ENCODE measurements at places on chromosomes 6 and 20.

DNA sequence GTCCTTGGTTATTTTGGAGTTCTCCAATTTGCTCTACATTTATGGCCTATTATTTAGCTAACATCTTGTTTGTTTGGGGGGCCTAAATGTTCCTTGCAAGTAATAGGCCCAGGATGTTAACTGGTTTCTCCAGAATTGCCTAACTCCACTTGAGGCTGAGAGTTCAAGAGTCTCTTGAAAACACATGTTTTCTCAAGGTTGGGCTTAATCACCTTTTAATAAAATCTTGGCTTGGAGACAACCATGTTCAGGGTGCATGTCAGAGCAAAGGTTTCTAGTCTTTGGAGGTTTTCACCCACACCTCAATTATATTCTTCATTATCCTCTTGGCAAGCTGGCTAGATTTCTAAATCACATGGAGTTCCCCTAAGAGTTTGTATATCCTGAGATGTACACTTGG lies 54.2 kb downstream of the KLHL31 start:
- DNase-seq, result no peak

DNA sequence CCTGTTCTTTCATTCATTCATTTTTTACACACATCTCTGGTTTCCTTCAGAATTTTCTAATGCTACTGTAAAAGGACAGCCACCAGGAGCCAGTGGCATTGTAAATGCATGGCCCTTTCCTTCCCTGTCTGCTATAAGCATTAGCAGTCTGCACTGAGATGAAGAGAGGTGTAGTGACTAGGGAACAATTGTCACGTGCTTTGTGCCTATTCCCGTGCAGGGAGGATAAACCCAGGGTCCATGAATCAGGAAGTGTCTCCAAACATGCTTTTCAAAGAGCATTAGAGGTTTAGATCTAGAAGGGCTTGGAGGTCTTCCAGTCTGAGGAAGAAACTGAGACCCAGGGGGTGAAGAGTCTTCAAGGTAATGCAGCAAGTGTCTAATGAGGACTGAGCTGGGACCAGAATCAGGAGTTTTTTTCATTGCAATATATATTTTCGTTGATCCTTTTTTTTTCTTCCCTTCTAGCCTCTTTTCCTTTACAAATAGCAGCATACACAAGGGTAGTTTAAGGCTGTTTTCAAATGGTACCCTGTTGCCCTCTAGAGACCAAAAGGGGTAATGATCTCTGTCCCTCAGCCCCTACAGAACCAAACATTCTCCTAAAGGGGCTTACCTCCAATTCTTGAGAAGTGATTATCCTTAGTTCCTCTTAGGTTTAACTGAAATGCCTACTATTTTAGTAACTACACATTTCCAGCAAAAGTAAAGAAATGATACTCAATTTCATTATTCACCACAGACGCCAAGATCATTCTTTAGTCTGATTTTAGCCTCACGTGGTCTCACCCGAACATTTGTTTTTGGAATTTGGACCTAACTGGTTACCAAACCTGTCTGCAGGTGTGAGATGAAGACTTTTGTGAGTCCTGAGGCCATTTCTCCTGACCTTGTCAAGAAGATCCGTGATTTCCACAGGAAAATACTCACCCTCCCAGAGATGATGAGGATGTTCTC lies 6.6 kb downstream of the TRIM15 start:
- no peak for DNase-seq

DNA sequence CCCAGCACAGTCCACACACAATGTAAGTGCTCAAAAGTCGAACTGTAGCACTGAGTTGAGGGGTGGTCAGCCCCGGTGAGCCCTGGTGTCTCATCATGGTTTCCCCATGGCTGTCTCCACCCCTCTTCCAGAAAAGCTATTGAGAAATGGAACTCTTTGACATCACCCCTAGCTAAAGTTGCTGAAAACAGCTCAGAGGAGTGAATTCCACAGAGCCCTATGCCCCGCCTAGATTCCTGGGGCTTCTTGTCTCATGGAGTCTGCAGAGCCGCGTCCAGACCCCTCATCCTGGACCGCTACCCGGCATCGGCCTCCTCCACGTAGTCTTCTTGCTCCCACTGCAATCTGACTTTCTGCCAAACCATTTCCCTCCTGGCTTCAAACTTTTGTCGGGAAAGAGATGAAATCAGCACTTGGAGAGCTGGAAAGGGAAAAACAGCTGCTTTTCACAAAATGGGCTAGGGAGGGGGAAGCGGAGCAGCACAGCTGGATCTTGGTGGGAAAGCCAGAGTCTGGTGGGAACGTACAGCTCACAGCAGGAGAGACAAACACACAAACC lies 132.2 kb downstream of the SNX5 start:
- no peak for DNase-seq

DNA sequence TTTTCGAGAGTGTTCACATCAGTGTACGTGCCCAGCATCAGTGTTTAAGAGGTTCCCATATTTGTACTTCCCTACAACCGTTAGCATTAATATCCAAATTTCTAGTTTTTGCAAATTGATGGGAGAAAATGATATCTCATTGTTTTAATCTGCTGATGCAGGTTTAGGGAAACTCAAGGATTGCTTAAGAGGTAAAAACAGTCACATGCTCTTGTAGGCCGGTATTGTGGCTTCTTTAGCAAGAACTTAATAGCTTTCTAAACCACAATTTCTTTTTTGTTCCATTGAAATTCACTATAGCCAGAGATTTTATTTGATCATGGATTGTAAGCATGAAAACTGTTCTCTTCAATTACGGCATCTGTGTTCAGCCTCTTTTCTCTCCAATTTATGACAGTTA lies 29.5 kb downstream of the BEND6 start:
- DNase-seq, result no peak

DNA sequence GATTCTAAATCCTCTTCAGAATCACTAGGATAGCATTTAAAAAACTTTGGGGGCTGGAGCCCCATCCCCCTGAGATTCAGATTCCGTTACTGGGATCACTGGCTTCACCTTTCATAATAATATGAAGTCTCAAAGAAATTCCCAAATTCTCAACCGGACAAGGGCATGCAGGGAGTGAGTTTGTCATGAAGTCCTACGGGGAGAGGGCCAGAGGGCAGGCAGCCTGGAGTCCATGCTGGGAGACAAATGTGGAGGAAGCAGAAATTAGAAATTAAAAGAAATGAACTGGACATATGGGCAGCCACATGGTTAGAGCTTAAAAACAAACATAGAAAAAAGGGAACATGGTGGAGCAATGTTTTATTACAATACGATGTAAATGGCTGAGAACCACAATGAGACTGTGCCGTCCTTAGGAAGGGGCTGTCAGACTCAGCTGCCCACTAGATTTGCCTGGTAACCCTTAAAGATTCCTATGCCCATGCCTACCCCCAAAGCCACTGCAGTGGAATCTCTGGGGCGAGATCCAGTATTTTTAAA lies 142.6 kb downstream of the CEBPB start:
- DNase-seq, result no peak

DNA sequence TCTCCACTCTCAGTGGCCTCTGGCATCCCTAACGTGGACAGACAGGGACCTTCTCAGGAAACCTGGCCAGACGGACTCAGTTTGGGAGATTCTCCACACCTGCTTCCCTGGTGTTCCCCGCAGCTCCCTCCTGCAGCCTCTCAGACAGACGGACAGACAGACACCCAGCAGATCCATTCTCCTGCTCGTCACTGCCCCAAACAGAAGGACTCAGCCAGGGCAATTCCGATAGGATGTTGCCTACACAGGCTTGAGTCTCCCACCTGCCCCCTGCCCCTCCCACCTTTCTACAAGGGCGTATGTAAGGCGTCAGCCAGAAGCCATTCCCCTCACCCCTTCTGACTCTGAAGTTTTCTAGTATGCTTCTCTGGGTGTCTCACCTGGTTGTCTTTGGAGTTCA lies 428 bp downstream of the CCM2L start:
- DNase-seq, result no peak

GRCh38 chr20:31517373-31517772 lies 3.1 kb downstream of the HM13 start:
- no peak for DNase-seq

- DNase-seq, result no peak
These were observed 19.2 kb downstream of the CHMP4B start for GRCh38 chr20:33830371-33830770.

- no peak for DNase-seq
These were observed 4.0 kb downstream of the DXO start for GRCh38 chr6:31967926-31968320.

DNA sequence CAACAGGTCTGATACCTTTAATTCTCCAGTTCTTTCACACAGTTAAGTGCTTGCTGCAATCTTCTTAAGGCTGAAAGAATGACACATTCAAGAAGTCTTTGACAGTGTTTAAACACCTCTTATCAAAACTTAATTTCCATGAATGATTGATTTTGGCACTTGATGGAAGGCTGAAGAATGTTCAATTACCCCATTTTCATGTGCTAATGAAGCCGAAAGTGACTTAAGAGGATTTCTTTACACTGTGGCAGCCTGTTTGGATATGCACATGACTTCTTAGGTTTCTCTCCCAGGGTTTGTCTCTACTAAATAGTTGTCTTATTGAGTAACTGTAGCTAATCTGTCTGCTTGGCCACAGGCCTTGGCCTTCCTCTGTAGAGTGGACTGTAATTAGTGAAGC lies 81.1 kb upstream of the PRDM1 start:
- DNase-seq, result no peak

- no peak for DNase-seq
These were observed 189.7 kb upstream of the NOX3 start for GRCh38 chr6:155645325-155645724.

DNA sequence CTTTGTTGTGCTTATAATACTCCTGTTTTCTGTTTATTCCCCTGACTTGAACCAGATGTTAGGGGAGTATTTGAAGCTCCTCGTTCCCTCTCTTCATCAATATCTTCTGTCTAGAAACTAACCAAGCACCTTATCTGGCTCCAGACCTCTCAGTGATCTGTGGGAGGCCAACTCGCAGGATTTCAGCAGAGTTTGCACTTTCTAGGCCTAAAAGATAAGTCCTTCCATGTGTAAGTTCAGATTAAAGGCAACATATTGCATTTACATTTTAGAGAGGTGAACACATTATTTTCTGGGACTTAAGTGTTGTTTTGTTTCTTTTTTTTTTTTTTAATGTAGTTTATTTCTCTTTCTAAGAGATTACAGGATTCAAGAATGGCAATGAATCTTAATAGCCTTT lies 139.4 kb upstream of the AKAP12 start:
- no peak for DNase-seq

DNA sequence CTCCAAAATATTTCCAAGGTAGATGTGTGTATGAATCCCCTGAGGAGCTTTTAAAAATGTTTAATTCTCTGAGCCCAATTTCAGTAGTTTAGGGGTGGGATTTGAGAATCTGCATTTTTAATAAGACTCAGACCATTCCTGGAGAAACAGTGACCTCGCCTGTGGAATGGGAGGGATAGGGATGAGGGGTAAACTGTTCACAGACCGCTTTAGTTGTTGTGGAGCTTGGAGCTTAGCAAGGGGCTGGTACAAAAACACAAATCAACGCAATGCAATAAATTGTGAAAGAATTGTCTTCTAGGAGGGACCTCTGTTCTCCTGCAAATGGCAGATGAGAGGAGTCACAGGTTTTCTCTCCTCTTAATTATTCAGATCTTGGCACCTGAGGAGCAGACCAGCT lies 239.3 kb upstream of the SULF2 start:
- no peak for DNase-seq

DNA sequence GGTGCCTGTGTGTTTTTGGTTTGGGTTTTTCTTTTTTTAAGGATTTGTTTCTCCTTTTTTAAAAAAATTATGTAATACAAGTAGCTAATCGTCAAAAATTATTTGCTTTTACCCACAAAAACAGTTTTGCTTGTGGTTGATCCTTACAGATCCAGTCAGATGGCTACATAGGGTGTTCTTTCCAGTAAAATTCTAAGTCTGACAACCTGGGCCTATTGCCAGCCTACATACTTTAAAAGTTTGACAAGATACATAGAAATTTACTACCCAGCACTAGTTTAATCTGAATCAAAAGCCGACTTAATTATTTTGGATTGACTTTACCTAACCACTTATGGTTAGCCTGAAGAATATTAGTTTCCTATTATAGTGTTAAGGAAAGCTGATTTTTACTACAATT lies 2.1 kb upstream of the SOX4 start:
- DNase-seq, result no peak

- no peak for DNase-seq
These were observed 162.2 kb downstream of the NKAIN2 start for GRCh38 chr6:123965894-123966293.

- DNase-seq, result no peak
These were observed 79.2 kb downstream of the WDR27 start for GRCh38 chr6:169622618-169623017.

GRCh38 chr20:62277253-62277652 lies 25.5 kb upstream of the ADRM1 start:
- no peak for DNase-seq

GRCh38 chr6:88651400-88651799 lies 312.0 kb downstream of the RNGTT start:
- DNase-seq, result no peak

DNA sequence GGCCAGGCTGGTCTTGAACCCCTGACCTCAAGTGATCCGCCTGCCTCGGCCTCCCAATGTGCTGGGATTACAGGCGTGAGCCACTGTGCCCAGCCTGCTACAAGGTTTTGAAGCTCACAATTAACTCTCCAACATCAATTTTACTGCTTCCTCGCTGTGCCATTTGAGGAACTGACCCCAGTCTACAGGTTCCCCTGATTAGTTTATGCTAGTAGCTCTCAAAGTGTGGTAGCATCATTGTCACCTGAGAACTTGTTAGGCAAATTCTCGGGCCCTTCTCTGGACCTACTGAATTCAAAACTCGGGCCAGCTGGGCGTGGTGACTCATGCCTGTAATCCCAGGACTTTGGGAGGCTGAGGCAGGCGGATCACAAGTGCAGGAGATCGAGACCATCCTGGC lies 49.4 kb downstream of the MCUR1 start:
- DNase-seq, result no peak

GRCh38 chr20:4100679-4101078 lies 85.3 kb upstream of the RNF24 start:
- DNase-seq, result no peak

DNA sequence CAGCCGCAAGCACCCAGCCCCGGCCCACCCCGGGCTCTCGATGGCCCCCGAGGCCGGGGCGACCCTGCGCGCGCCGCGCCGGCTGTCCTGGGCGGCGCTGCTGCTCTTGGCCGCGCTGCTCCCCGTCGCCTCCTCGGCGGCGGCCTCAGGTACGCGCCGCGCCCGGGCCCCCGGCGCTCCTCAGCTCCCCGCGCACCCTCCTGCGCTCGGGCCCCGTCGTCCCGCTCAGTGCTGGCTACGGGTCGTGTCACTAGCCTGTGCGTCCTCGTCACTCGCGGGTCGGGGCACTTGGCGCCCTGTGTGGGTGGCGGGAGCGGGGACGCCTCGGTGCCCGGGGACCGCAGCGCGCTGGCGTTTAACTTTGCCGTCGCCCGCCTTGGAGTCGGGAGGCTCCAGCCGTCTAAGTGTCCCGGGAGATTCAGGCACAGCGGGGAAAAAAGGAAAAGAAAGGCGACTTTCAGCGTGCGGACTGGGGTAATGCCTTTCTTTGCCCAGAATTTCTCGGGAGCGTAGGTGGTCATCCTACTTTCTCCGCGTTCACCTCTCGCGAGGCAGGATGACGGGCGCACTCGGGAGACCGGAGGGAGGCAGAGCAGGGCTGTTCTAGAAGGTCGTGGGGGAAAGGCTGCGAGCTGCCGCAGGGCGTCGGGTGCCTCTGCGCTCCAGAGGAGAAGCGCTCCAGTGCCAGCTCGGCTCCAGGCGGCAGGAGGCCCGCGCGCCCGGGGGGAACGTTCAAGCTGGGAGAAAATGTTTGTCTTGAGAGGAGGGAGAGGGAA lies 545 bp downstream of the FNDC1 start:
- DNase-seq, result no peak
